Stimulated activated CD8-positive, alpha-beta memory T cell treated with anti-CD3 and anti-CD28 coated beads, Interleukin-12 subunit alpha, Interleukin-12 subunit beta, amount 100 ng/mL, for 4 hours (primary cell): ENCODE measurements at places on chromosomes 2 and 18.

DNA sequence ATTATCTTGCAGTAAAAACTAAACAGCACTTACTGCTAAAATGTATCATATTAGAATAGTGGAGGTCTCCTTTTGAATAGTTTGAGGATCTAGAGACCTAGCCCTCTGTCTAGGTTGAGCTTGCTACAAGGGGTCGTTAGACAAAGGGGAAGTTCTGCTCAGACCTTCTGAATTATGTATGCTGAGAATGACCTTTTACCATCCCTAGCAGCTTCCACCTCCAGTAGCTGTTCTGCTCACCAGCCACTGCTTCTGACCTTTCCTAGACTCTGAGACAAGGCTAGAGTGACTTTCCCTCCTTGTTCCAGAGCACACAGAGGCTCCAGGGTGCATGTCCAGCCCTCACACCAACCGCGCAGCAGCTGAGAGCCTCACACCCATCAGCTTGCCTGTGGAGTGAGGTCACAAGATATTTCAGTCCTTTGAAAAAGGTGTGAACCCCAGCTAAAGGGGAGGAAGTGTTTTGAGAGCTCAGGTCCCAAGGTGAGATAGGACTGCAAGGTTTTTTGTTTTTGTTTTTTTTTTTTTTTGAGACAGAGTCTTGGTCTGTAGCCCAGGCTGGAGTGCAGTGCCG lies 289.3 kb upstream of the TNP1 start:
- DNase-seq, result no peak

GRCh38 chr2:177467646-177468045 lies 75.1 kb downstream of the AGPS start:
- no peak for DNase-seq

- DNase-seq, result no peak
Observed at GRCh38 chr2:230414302-230414701, 1.7 kb upstream of the SP100 start.

- no peak for DNase-seq
Observed at GRCh38 chr2:50556934-50557575, 474.9 kb downstream of the NRXN1 start.

- DNase-seq, result no peak
Observed at GRCh38 chr2:201647431-201647830, 4.1 kb upstream of the TMEM237 start.

DNA sequence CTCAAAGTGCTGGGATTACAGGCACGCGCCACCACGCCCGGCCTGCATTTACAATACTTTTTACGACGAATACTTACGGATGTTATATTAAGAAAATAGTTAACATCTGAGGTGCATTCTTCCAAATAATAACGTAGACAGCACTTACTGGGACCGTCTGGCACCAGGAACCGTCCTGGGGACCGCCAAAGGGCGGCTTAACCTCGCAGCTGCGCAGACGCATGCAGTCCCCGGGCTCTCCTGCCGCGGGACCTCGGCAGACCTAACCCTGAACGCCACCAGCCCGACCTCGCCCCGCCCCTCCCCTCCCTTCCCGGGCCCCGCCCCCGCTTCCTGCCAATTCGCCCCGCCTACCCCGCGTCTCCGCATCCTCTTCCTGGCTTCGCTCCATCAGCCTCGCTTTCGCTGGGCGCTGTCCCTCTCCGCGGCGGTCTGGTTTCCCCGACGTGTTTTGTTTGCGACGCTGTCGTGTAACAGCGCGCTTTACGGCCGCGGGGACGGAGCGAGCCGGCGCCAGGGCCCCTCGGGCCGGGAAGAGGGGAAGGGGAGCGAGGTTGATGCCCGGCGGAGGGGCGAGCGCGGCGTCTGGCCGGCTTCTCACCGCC lies at the start of gene CNOT11:
Gene CNOT11 (plus strand): TSS at position 479 of the 605 bp plus-strand sequence. CDS start 79 bp downstream, at position 558.
- peak; percentile 97 for DNase-seq

DNA sequence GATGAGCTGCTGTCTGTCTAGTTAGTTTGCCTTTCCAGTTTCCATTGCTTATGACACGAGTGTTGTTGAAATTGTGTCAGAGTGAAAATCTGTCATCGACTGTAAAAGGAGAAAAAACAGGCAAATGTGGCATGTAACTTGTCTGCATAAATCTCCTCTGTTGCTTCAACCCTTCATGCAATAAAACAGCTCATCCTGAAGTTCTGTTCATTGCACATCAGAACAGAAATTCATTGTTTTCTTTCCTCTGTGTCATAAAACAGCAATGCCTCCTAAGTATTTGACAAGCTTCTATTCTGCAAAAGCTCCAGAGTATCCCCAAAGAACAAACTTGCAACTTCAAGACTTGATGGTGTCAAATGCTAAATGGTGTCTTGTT lies 432.1 kb downstream of the MEIS1 start:
- no peak for DNase-seq

DNA sequence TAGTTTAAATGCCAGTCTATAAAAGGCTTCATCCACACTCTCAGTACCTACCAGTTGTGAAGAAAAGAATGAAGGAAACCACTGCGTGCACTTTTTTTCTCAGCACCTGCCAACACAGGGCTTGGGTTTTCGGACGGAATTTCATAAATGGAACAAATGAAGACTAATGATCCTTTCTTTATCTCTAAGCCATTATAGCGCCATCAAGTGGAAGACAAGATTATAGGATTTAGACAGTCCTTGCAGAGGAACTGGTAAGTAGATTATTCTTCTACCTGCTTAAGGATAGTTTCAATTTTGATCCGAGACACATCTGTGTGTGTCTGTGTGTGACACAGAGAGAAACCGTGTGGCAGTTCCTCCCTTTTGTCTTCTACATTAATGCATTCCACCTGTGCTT lies 245.6 kb downstream of the NRXN1 start:
- DNase-seq, result no peak

GRCh38 chr2:41000374-41000773 lies 548.5 kb upstream of the SLC8A1 start:
- no peak for DNase-seq

DNA sequence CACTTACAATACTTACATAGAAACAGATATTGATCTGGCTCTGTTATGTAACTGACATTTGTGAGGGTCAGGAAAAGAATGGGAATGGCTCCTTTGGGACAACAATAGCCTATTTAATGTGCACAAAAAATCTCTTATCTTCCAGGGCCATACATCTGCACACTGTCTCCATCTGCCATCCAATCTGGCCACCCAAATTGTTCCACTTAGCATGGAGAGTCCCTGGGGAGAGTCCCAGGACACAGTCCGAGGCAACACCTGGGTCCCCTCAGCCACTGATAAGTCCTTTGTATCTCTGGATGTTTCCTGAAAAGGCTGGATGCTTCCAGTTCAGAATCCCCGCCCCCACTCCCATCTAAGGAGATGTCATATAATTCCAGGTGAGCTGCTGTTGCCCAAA lies 274.2 kb upstream of the NCKAP5 start:
- no peak for DNase-seq

- DNase-seq, result no peak
Observed at GRCh38 chr2:31233231-31233630, 721 bp upstream of the EHD3 start.
